ENCODE measurements at places on chromosomes 12 and 14.
A peak's percentile ranks its signal among the peaks of the same experiment; 100 is the strongest.

GRCh38 chr12:127113945-127114344 is 1153.0 kb upstream of the TMEM132C start:
- DNase-seq, result no peak

DNA sequence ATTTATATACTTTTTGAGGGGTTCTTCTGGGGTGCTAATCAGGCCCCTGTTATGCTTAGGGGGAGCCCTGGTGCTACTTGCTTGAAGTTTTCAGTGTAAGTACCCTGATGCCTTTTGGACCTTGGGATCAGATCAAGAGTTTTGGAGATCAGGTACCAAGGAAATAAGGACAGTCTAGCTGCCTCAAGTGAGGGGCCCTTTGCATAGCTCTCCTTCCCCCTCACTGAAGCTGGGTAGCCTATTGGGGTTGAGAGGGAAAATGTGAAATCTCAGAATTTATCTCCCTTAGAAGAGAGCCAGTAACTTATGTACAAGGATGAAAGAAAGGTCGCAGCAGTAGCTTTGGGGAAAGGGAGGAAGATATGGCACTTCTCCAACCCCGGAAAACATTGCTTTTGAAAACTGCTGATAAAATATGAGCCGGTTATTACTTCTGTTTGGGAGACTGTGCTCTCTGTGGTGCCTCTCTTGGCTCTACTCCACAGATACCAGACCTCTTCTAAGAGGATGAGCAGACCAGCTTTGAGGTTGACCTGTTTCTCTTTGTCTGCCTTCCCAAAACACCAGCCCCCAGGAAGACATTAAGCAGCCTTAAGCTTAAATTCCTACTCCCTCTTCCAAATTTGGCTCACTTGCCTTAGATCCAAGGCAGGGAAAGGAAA is 8.8 kb upstream of the AMHR2 start:
- DNase-seq, result no peak

- DNase-seq, result no peak
These were observed 64.0 kb upstream of the ATF1 start for GRCh38 chr12:50699940-50700339.

GRCh38 chr12:108616941-108617858 is 16.5 kb downstream of the SELPLG start:
- DNase-seq, result peak; percentile 47

DNA sequence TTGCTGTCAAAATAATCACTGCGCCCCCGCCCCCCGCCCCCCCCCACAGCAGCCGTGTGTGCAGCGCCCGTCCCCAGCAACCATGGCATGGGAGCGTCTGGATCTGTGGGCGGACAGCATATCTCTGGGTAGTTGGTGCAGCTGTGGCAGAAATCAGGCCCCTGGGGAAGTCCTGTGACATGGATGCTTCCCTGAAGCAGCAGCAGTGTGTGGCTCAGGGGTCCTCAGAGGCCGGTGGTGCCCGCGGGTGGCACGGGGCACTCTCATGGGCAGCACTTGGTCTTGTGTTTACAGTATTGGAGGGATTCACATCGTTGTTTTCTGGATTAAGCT is 19.2 kb downstream of the XRCC3 start:
- no peak for DNase-seq

GRCh38 chr12:72523754-72524153 is 251.6 kb downstream of the TRHDE start:
- DNase-seq, result no peak

DNA sequence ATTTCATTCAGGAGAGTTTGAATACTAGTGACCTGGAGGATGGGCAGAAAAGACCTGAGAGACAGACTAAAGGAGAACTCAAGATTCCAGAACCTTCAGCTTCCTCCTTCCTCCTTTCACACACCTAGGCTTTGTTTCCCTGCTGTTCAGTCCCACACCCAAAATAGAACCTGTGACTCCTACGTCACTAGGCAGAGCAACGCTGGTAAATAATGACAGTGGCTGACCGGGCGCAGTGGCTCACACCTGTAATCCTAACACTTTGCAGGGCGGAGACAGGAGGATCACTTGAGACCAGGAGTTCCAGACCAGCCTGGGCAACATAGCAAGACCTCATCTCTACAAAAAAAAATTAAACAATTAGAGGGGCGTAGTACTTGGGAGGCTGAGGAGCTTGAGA is 166.4 kb upstream of the FKBP4 start:
- no peak for DNase-seq

DNA sequence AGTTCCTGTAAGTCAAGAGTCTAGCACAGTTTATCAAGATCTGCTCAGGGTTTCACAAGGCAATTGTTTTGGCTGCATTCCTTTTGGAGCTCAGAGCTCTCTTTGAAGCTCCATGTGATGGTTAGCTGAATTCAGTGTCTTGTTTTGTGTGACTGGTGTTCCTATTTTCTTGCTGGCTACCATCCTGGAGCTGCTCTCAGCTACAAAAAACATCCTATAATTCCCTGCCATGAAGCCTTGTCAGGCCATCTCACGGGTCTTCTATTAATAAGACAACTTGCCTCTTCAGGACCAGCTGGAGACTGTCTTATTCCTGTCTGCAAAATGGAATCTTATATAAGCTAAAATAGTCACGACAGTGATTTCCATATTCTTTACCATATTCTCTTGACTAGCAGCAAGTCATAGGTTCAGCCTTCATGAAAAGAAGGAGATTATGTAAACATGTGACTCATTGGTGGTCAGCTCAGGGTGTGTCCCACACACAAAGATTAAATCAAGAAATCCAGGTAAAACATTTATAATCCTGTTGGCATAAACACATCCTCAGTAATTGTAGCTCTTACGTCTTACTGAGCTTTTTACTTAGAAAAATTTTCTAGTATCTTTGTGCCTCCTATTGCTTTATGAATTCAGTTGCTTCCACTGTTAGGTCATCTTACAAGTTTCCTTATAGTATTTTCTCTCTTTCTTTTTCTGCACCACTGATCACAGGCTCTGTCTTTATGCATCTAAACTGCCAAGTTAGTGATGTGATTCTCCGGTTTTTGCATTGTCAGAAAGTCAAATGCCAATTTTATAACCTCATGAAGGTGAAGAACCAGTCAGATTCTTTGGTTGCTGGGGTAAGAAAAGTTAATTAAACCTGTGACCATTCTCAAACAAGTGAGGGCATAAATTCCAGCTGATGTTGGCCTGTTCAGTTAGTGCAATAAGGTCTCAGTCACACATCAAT is 378.5 kb upstream of the MGAT4C start:
- no peak for DNase-seq

- DNase-seq, result no peak
These were observed 263.0 kb downstream of the NEDD1 start for GRCh38 chr12:97169889-97170567.

GRCh38 chr12:19908830-19909229 is 459.5 kb upstream of the PDE3A start:
- DNase-seq, result no peak

DNA sequence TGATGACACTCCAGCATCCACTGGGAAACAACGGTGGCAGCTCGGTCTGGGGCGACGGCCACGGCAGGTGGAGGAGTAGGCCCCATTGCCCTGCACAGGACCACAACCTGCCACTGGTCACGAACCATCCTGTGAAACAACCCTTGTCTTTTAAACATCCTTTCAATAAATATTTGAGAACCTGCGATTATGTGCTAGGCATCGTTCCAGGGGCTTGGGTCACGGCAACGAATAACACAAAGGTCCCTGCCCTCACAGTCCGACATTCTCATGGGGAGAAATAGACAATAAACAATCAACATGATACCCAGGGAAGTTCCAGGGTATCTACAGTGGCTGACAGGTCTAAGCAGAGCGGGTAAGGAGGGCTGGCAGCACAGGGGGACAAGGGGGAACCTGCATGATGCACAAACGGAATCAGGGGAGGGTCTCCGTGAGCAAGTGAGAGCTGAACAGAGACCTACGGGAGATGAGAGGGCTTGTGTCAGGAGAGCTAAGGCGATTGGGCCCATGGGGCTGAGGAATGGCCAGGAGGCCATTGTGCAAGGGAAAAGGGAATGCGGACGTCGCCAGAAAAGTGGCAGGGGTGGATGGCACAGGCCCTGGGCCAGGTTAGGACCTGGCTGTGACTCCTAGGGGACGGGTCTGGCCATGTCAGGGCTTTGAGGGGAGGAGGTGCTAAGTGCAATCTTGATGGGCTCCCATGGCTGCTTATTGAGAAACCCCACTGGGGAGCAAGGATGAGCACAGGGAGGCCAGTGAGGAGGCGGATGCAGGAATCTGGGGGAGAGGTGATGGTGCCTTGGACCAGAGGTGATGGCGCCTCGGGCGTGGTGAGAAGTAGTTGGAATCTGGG is 9.7 kb downstream of the SCARB1 start:
- no peak for DNase-seq

DNA sequence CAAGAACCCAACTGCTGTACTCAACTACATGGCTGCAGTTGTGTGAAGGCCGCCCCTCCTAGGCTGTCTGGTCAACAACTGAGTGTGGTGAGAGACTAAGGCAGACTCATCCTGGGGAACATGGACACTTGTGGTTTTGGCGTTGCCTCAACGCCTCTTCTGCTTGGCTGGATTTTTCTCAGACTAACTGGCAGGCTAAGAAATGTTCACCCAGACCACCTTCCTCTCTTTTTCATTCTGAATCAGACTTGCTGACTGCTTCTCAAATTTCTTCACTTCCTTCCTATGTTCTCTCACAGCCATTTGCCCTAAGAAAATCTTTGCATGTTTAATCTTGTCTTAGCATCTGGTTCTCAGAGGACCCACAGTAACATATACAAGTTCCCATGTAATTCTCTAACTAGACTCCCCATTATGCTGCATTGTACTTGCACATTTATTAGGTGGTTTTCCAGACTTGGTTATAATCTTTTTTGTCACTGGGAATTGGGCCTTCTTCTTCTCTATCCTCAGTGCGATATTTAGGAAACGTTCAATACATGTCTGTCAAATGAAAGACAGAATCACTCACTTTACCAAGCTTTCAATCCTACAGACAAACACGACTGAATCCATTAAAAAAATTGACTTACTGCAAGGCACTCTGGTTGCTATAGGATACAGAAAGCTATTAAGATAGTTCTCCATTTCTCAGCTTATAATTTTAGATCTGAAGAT is 327.6 kb downstream of the CCER1 start:
- DNase-seq, result no peak

DNA sequence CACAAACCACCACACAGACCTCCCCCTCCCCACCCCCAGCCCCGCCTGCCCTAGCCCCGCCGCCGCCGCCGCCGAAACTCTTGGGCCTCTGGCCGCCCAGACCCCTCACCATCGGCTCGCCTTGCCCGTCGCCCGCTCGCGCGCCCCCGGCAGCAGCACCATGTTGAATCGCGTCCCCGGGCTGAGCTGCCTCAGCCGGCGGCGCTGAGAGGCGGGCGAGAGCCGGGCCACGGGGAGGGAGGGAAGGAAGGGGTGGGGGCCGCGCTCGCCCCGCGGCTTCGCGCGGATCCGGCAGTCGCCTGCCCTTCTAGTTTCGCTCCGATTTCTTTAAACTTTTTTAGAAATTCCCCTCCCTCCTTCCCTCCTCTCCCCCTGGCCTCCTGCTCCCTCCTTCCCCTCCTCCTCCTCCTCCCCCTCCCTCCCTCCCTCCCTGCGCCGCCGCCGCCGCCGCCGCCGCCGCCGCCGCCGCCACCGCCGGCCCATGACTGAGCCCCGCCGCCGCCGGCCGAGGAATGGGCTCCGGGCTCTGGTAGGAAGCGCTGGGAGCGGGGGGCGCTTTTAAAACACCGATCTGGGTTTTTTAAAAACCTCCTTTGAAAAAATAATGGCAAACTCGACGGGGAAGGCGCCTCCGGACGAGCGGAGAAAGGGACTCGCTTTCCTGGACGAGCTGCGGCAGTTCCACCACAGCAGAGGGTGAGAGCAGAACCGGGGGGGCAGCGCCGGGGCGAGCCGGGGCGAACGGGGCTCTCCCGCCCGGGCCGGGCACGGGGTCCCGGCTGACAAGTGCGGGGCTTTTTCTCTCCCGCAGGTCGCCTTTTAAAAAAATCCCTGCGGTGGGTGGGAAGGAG is at the start of gene ARID2:
Gene ARID2, plus strand, starts transcription at position 474 of the 851 bp plus-strand sequence. Its CDS starts 131 bp downstream, at position 605.
- peak; percentile 51 for DNase-seq

DNA sequence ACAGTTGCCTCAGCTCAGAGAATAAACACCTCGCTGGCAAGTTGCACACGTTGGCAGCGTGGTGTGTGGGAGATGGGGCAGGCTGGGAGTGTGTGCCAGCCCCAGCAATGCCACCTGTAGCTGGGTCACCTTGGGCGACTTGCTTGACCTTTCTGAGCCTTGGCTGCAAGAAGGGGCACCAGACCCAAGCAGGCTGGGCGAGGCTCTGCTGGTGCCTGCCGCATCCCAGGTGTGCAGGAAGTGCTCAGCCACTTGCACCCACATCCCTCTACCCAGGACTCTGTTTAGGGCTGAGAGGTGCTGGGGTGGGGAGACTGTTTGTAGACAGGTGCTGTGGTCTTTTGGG is 629 bp downstream of the FAM181A start:
- DNase-seq, result no peak

- DNase-seq, result no peak
These were observed 197.5 kb downstream of the NOVA1 start for GRCh38 chr14:26400373-26400772.

DNA sequence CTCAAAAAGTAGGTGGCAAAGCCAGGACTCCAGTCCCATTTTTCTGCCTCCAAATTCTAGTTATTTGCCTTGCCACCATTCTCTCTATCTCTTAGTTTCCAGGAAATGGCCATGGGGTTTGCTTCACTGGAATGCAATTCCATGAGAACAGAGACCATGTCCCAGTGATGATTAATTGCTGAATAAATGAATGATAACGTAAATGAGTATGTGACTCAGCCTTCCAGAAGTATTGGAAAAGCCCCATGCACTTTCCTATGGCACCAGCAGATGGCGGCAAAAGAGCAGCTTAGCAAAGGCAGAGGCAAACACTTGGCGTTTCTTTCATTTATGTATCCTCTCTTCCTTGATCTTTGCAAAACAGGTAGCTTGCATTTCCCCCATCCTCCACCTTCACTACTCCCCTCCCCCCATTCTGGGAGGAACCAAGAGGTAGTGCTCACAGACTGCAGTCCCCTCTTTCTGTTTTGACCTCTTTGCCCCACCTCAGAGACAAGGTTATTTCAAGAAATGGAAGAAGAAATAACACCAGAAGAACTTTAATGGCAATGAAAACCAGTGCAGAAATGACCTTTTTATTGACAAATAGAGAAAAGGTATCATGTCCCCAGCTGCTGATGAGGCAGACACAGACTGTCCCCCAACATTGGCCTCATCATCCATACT is 21.3 kb downstream of the TBX3 start:
- peak; percentile 20 for DNase-seq

DNA sequence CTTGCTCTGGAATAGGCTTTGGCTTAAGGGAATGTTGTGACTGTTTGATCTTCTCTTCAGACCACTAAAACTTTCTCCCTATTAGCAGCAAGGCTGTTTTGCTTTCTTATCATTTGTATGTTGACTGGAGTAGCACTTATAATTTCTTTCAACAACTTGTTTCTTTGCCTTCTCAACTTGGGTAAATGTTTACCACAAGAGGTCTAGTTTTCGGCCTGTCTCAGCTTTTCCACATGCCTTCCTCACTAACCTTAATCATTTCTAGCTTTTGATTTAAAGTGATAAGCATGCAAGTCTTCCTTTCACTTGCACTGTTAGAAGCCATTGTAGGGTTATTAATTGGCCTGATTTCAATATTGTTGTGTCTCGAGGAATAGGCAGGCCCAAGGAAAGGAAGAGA is 126.7 kb upstream of the AEBP2 start:
- DNase-seq, result no peak
